ENCODE measurements at places on chromosomes 1 and 21.

GRCh38 chr1:146020058-146021049 is 1.2 kb downstream of the HJV start:
- no peak for DNase-seq

DNA sequence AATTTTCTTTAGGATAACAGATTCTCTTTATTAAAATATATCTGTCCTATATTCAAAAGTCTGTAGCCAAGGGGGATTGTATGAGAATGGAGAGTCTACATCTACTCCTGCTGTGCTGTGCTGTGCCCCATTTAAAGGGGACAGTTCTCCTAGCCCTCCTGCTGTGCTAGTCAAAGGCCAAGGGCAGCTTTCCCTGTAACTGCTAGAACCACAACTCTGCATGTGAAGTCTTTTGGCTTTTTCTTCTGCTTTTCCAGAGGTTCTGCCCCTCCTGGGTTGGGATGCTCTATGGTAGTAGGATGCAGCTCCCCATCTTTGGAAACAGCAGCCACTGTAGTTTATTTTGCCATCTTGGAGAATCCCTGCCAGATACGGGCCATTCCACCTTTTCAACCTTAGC is 197.5 kb upstream of the JUN start:
- no peak for DNase-seq

- no peak for DNase-seq
Measured at GRCh38 chr21:38958323-38958705, 152.6 kb downstream of the ETS2 start.

- DNase-seq: no peak
Measured at GRCh38 chr1:91546301-91546581, 45.6 kb downstream of the CDC7 start.

GRCh38 chr1:1628754-1629429 is 3.1 kb upstream of the MMP23B start:
- no peak for DNase-seq

DNA sequence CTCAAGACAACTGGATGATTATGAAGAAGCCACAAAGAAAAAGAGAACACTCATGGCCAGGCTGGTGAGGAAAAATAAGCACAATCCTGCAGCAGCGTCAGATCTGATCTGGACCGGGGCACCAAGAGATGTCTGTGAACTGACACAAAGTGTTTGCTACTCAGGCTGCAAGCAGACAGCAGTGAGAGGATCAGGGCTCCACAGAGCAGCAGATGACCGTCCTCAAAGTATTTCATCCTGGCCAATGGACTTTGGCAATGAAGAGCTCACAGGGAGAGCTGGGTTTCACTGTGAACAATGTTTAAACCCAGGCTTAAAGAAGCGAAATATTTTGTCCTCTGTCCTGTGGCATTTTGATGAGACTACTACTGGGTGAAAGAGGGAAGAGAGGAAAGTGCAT is 299.2 kb downstream of the GPATCH2 start:
- DNase-seq: no peak

Measured in mesenchymal stem cell (in vitro differentiated cells and primary cell).